Lung (tissue), 17 donors: ENCODE measurements at places on chromosomes 16 and 17. TPM values are rescaled to one million over a fixed set of nuclear protein-coding genes. Genes with fewer than 3 reads are reported as not detected.

- no peak for DNase-seq
Observed at GRCh38 chr17:30530346-30531025, 53.3 kb downstream of the GOSR1 start.

GRCh38 chr16:22641131-22641628 lies 130.5 kb downstream of the NPIPB5 start:
- peak; percentile 53 for DNase-seq

- DNase-seq, result no peak
Observed at GRCh38 chr17:45288825-45289224, 26.9 kb upstream of the SPATA32 start.

FKBP10 gene
- 64.4 TPM for total RNA-seq

- DNase-seq, result no peak
Observed at GRCh38 chr17:55704401-55704800, 18.3 kb downstream of the TMEM100 start.

- no peak for DNase-seq
Observed at GRCh38 chr17:67678414-67678813, 39.3 kb upstream of the NOL11 start.

DNA sequence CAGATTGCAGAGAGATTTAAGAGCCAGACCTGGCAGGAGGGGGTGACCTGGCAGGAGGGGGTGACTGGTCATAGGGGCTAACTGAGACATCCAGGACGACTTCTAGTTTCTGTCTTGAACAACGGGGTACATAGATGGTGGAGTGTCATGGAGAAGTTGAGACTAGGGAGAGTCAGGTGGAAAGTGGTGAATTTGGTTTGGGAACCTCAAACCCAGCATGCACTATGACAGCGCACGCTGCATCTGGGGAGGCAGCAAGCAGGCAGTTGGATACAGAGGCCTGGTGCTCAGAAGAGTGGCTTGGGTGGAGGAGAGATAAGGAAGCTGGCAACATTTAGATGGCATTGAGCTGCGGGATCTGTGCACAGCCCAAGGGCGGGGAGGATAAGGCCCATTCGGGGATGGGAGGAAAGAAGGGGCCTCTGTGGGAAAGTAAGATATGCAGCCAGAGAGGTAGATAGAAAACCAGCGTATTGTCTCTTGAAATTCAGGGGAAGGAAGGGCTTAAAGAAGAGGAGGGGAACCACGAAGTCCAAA lies 4.5 kb downstream of the RIPOR1 start:
- no peak for DNase-seq

DNA sequence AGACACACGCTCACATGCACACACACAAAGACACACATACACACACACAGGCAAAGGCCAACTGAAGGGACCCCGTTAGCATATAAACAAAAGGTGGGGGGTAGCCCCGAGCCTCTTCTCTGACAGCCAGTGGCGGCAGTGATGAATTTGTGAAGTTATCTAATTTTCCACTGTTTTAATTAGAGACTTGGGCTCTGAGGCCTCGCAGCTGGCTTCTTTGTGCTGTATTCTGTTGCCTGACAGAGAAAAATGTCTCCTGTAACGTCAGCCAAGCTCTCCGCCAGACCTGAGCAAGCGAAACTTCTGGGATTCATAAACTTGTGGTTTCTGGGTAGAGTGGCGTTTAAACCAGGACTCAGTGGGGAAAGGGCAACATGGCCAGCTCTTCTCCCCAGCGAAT lies 113.9 kb upstream of the FOXF1 start:
- DNase-seq, result peak; percentile 96

EPX gene
- total RNA-seq, result 0.14 TPM

DNA sequence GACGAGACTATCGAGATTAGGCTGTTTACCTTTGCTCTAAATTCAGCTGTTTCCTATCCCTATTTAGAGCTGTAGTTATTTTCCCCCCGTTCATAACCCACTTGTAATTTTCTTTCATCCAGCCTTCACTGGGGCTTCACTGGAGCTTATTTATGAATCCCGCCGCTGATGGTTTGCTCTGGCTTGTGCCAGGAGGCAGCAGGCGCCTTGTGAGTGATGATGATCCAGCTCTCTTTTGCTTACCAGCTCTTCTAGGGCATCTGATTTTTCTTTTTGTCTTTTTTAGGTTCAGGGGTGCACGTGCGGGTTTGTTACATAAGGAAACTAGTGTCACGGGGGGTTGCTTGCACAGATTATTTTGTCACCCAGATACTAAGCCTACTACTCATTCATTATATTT lies 37.4 kb upstream of the CDH13 start:
- DNase-seq, result no peak

CA5A gene
- total RNA-seq, result 0.63 TPM

DNA sequence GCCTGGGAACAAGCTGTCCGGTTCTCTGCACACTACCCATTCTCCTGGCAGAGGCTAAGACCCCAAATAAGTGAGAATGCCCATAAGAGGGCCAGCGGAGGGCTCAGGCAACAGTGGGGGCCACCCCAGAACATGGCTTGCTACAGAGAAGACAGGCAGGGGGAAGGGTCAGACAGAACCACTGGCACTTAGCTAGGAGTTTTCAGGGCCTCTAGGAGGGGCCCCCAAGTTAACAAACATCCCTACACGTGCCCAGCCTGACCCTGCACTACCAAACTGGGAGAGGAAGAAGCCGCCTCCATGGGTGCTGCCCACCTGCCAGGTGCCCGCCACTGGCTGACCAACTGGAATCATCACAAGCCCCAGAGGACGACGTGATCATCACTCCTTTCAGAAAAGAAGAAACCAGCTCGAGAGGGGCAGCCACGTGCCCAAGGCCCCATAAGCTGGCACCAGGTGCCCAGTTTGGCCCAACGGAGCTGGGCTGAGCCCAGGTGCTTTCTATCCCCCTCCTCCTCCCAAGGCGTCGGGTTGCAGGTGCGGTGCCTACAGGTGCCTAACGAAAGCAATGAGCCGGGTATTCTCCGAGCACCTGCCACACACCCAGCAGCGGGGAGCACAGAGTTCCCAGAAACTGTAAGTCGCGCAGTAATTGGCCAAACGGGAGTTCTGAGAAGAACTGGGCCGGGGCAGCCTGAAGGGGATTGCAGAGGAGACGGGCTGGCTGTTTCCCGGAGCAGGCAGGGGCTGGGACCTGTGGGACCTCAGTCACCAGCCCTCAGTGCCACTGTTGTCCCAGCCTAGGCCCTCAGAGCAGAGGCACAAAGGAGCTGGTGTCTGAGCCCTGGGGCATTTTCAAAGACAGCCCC lies 13.2 kb downstream of the RPH3AL start:
- no peak for DNase-seq

- peak; percentile 94 for DNase-seq
Observed at GRCh38 chr17:43024407-43025289, at the start of gene RND2. Gene RND2 (plus strand): TSS chr17:43025231. CDS start chr17:43025348, 117 bp downstream.

DNA sequence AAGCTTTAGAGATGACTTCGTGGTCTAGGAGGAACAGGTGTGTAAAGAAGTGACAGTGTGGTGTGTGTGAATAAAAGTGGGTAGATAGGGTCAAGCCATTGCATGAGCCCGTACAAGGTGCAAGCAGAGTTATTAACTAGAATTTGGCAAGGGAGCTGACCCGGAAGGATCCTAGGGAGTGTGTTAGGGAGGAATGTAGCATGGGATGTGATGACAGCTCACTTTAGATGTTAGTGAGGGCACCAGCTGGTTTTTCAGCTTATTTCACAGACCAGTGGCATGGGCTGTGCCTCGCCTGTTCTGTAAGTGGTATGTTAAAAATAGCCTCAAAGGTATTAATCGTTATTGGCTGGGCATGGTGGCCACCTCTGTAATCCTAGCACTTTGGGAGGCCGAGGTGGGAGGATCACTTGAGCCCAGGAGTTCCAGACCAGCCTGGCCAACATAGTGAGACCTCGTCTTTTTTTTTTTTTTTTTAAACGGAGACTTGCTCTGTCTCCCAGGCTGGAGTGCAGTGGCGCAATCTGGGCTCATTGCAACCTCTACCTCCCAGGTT lies 8.3 kb downstream of the ANKRD40CL start:
- no peak for DNase-seq

- peak; percentile 54 for DNase-seq
Observed at GRCh38 chr17:43338886-43339516, 59.8 kb upstream of the ARL4D start.

DNA sequence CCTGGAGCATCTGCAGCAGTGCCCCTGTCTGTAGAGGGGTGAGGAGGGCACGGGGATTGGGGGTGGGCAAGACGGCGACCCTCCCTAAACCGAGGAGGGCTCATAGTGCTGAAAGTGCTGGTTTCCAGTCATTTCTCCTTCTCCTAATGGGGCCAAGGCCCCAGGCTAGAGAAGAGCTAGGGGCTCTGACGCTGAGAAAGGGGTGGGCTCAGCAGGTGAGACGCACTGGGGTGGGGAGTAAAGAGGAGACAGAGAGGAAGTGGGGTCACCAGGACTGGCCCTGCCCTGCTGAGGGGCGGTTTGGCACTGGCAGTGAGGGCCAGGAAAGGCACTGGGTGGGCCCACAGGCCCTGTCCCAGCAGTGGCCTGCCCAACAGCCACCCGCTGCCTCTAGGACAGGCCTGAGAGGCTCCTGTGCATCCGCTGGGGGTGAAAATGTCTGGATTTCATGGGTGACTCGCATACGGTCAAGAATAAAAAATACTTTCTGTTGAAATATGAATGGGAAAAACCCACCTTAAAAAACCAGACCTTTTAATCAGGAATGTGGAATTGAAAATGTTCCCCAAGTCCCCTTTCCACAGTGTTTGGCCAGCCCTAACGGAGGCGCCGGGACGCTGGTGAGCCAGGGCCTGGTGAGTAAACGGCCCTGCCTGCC lies 122.4 kb upstream of the SMURF2 start:
- DNase-seq, result no peak
